ENCODE measurements at places on chromosomes 5 and 9. TPM values are rescaled to one million over a fixed set of nuclear protein-coding genes. Genes with fewer than 3 reads are reported as not detected.

Gene PCDHB3
- 4.5 TPM for total RNA-seq

Gene NOXA1
- 7.4 TPM for total RNA-seq

Gene FLT4
- 11.7 TPM for total RNA-seq

Gene PCA3
- 0.18 TPM for total RNA-seq

Gene DRD1
- 0.89 TPM for total RNA-seq

Gene AQP7
- 36.7 TPM for total RNA-seq

Gene SPATA31A1
- total RNA-seq, result not detected

Gene PCDHAC2
- 2.4 TPM for total RNA-seq

Gene NIPSNAP3A
- total RNA-seq, result 28.9 TPM

Gene RNF44
- 44.7 TPM for total RNA-seq

Gene GABRA6
- total RNA-seq, result not detected

Gene C5orf47
- total RNA-seq, result not detected

Gene FAM151B
- 3.9 TPM for total RNA-seq

Gene RNF183
- total RNA-seq, result not detected

Gene CYSRT1
- total RNA-seq, result not detected

Gene LCN15
- not detected for total RNA-seq

Gene BTNL3
- not detected for total RNA-seq

Gene DBH
- total RNA-seq, result 0.13 TPM

Data from sciatic nerve (tissue), 2 donors.